ENCODE measurements at places on chromosomes 6 and 20.

DNA sequence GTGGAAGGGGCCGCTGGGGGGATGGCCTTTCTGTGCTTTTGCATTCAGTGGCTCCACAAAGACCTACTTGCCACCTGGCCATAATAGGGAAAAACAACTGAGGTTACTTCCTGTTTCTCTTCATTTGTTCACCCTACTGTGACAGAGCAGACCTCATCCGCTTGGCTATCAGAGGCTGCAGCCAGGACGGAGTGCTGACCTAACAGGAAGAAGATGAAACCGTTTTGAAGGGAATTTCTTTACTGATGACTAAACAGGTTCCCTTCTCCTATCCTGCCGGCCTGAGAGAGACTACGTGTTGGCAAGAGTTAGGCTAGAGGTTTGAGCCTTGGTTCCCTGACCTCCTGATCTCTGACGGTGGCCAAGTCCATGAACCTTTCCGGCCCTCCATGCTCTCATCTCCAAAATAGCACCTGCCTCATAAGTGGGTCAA lies 21.3 kb downstream of the PRR18 start:
- DNase-seq: peak; percentile 61

- DNase-seq: no peak
Measured at GRCh38 chr6:88666901-88667300, 296.5 kb downstream of the RNGTT start.

DNA sequence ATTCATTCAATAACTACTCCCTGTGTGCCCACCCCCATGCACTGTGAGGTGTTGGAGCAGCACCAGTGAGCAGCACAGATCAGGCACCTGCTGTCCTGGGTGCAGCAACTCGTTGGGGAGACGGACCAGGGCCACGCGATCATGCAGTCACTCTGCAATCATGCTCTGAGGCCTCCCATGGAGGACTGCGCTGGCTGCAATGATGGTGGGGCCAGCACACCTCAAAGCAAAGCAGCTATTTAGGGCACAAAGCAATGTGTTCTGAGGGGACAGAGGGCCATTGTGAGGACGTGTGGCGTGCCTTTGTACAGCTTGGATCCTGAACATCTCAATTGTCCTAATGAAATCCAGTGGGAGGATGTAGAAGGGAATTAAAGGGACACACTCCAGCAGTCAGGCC lies 41.0 kb upstream of the MPC1 start:
- no peak for DNase-seq

GRCh38 chr6:146273490-146273889 lies 244.6 kb downstream of the GRM1 start:
- DNase-seq: no peak

- DNase-seq: no peak
Measured at GRCh38 chr6:33108307-33108706, 32.5 kb downstream of the HLA-DPB1 start.

GRCh38 chr6:147811913-147812629 lies 303.6 kb downstream of the SAMD5 start:
- no peak for DNase-seq

- DNase-seq: no peak
Measured at GRCh38 chr6:169859978-169860703, 108.7 kb downstream of the ERMARD start.

- no peak for DNase-seq
Measured at GRCh38 chr6:83978324-83978734, 55.2 kb upstream of the MRAP2 start.

- peak; percentile 56 for DNase-seq
Measured at GRCh38 chr6:35044761-35045421, 96.2 kb downstream of the TCP11 start.

GRCh38 chr20:43667341-43668132 lies 623 bp downstream of the MYBL2 start:
- DNase-seq: peak; percentile 47

GRCh38 chr20:24098886-24099285 lies 110.3 kb upstream of the GGTLC1 start:
- no peak for DNase-seq

GRCh38 chr6:4743062-4743461 lies 33.1 kb upstream of the CDYL start:
- DNase-seq: no peak

DNA sequence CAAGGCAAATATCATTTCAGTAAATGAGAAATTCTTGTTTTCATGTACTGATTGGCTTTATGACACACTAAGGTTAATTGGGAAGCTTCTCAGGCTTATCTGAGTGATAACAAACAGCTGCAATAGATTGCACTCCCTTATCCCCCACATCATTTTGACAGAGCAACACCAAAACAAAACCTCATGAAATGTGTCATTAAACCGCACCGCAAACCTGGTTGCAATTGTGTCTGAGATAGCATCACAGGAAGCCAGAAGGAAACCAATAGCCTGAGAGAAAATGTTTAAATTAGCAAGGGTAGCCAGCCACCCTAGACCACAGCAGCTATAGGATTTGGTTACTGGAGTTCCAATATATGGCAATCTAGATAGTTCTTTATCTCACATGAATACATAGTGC lies 31.6 kb upstream of the LAMA4 start:
- DNase-seq: no peak

GRCh38 chr20:39264506-39265172 lies 302.5 kb downstream of the DHX35 start:
- peak; percentile 36 for DNase-seq

GRCh38 chr20:63525185-63525584 lies 4.6 kb downstream of the PPDPF start:
- DNase-seq: no peak

- no peak for DNase-seq
Measured at GRCh38 chr6:136470044-136470443, 80.2 kb downstream of the MAP7 start.

GRCh38 chr6:26224940-26225847 lies 138.0 kb downstream of the HFE start:
- no peak for DNase-seq

- DNase-seq: no peak
Measured at GRCh38 chr6:129485746-129486145, 224.2 kb downstream of the ARHGAP18 start.

GRCh38 chr6:75467966-75468365 lies 25.6 kb downstream of the FILIP1 start:
- no peak for DNase-seq

- DNase-seq: no peak
Measured at GRCh38 chr6:106257195-106257594, 68.4 kb downstream of the ATG5 start.

DNA sequence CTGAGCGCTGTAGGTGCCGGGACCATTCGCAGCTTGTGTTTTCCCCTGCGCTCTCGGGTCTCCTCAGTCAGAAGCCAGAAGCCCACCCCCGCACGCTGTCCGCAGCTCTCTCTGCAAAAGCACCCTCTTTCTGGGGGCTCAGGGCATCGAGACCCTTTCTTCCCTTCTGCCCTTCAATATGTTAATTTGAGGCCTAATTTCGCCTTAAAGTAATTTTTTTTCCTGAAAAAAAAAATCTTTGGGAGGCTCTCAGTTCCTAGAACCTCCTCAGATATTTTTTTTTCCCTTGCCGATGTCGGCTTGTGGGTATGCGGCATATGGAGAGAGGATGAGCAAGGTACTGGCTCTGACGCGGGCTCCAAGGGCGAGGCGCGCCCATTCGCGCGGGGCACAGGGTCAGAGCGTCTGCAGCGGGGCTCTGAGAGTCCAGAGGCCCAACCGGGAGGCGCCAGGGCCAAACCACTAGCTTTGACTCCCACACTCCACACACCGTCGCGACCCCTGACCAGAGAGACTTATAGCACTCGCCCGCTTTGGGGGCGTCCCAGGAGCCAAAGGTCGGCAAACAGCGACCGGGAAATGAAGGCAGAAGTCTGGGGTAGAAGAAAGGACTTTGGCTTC lies 893 bp downstream of the PRDM13 start:
- DNase-seq: no peak

GRCh38 chr20:45098103-45098773 lies 2.7 kb downstream of the KCNS1 start:
- peak; percentile 41 for DNase-seq

- no peak for DNase-seq
Measured at GRCh38 chr20:25226433-25227316, 21.2 kb upstream of the PYGB start.

- no peak for DNase-seq
Measured at GRCh38 chr6:32216285-32216684, 7.6 kb downstream of the NOTCH4 start.

- no peak for DNase-seq
Measured at GRCh38 chr20:44110816-44111568, 76.0 kb downstream of the JPH2 start.

- no peak for DNase-seq
Measured at GRCh38 chr6:106981926-106982325, 7.4 kb upstream of the CD24 start.

- DNase-seq: no peak
Measured at GRCh38 chr6:56311533-56312448, 64.4 kb upstream of the COL21A1 start.

- DNase-seq: no peak
Measured at GRCh38 chr6:57198926-57199636, 23.0 kb downstream of the RAB23 start.

DNA sequence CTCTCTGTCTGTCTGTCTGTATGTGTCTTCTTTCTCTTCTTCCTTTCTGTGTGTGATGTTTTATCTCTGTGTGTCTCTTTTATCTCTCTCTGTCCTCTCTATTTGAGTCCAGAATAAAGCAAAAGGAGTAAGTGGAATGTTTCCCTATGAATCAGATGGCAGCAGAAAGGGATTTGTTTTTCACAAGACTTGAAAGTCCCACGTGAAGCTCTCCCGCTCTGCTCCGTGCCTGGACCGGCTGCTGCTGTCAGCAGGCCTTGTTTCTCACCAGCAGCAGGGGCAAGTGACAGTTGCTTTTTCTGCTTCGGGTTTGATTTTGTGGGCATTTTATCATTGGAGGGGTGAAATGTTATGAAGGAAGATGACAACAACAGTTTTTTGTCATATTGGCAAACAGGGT lies 212.7 kb downstream of the PACRG start:
- no peak for DNase-seq

DNA sequence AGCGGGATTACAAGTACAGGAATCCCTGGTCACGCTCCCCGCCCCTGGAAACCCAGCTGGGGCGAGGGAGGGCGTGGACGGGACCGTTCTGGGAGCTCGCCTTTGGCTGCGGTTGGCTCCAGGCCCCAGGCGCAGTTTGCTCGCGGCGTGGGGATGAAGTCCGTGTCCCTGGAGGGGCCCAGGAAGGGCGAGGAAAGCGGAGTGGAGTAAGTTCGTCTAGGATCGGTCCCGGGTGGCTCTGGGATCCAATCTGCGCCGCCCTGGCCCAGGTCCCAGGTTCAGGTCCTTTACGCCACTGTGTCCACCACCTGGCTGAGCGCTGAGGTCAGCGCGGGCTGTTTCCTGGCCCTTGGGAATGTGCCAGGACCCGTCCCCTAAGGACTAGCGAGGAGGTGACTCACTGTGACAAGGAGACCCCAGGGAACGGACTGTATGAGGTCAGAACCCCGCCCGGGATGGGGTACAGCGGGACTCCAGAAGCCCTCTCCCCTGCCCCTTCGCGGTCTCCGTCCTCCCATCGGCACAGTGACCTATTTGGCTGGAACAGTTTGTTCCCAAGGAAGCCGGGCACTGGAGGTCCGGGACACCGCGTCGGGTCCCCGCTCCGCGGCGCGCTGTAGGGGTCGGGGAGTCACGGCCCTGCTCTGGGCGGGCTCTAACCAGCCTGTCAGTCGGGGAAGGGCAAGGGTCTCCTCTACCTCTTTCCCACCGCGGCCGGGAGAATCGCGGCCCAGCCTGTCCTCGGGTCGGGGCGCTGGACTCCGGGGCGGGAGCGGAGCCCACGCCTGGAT lies 724 bp downstream of the CDKN1A start:
- no peak for DNase-seq

GRCh38 chr20:38434301-38434741 lies 807 bp downstream of the SNHG17 start:
- DNase-seq: peak; percentile 58

DNA sequence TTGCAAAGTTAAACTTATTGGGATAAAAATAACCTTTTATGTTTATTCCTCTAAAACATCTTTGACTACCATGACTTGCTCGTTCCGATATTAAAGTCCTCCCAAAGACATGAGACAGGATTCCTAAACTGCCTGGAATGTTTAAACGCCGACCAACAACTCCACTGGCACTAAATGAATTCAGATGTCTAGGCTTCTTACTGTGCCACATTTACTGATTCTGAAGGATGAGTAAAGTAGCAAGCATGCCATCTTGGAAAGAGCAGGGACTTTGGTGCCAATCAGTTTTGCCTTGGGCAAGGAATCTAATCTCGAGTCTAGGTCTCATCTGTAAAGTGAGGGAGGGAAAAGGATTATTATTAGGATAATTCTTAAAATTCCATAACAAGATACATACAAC lies 25.3 kb downstream of the MBOAT1 start:
- DNase-seq: no peak

- DNase-seq: peak; percentile 59
Measured at GRCh38 chr20:47318586-47319516, 37.6 kb downstream of the ZMYND8 start.

DNA sequence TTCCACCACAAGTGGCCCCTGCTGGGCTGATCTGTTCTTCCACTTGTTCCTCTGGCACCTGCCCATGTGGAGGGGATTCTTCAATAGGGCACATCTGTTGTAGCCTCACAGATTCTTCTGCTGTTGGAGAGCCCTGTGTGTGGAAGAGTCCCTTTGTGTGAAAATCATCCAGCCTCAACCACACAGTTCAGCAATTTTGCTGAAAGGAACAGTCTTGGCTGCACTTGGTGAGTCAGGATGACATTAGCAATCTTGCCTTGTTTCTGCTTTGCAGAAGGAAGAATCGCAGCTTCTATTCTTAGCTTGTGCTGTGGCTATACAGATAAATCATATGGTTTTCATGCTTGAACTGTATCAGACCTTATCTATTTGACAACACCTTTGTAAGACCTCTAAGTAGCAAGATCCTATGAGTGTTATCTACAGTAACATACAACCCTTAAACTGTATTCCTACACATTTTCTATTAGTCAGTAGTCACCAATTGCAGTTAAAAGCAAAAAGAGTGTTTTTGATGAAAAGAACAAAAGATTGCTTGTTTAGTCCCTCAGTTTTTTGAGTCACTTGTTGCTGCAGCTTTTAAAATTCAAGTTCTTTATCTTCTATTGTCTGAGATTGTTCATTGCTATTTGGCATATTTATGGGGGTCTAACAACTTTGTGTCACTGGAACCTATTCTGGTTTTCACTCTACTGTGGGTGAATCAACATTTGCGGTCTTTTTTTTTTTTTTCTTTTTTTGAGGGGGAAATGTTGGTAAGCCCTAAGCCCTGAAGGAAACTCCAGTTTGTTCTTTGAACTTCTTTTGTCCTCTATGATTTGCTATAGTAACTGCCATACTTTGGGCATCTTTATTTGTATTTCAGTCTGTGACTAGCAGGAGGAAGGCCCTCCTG lies 231.6 kb downstream of the TFAP2B start:
- no peak for DNase-seq

DNA sequence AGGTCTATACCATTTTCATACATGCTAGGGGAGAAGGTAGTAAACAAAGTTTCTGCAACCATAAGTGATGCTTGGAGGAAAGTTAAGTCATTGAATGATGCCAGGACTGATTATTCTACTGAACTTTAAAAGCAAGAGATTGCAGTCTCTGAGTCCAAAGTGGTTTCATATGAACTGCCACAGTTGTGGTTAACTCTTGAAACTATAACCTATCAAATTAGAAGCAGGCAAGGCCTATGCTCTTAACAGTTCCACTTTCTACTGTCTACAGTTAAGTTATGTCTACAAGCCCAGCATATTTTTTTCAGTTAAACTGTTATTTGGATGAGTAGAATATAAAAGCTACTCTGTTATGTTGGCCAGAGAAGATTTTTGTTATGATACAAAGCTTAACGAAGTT lies 326.5 kb upstream of the RUNX2 start:
- DNase-seq: no peak

- no peak for DNase-seq
Measured at GRCh38 chr20:13402171-13402760, 181.2 kb downstream of the ISM1 start.
